ENCODE measurements at places on chromosomes 2 and 18. TPM values are rescaled to one million over a fixed set of nuclear protein-coding genes. Genes with fewer than 3 reads are reported as not detected.

DNA sequence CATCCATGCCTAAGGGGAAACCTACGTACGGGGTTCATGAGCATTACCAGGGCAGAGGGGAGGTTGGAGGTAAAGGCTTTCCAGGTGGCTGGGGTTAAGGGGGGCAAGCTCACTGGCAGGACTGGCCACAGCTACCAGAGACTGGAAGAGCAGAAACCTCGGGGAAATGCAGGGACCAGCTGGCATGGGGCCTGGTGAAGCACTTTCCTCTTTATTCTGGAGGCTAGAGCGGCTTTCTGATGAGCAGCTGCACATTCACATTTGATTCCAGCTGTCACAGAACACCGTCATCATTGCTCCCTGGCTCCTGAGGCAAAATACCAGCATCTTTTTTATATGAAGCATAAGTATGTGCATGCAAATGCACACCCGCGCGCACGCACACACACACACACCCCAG, 28.7 kb upstream of the LRRC30 start:
- H3K4me3 ChIP-seq: no peak overlapping the region
- H3K27me3 ChIP-seq: no peaks in the 10 kb centered on the region
- H3K4me1 ChIP-seq: no peaks in the 10 kb centered on the region
- no peak overlapping the region for H3K27ac ChIP-seq

ORC4 gene
- 29.5 TPM for total RNA-seq

DNA sequence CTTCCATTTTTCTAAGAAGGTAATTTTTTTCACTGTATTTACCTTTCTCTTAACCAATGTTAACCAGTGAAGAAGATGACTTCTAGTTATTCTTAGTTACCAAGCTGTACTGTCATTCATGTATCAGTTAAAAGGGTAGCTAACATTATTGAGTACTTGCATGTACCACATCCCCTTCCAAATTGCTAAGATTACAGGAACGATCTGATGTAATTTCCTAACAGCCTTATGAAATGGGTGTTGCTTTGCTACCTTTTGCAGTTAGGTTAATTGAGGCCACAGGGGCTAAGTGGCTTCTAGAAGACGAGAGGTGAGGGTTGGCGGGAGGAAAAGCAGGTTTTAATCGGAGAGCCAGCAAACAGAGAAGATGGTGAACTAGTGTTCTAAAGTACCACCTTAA, 1.8 kb upstream of the SULT6B1 start:
- H3K27ac ChIP-seq: no peak overlapping the region
- no peak for DNase-seq
- peaks cover 19% of the 10 kb centered on the region for H3K27me3 ChIP-seq
- H3K36me3 ChIP-seq: peaks cover 2% of the 10 kb centered on the region
- no peak overlapping the region for H3K4me3 ChIP-seq

DSEL gene
- 1.1 TPM for total RNA-seq

GRCh38 chr2:204145791-204146190, 209.2 kb downstream of the ICOS start:
- no peak for DNase-seq
- peaks cover 60% of the 10 kb centered on the region for H3K27me3 ChIP-seq
- peak overlapping the region; percentile 60 for H3K27ac ChIP-seq
- H3K4me3 ChIP-seq: peak overlapping the region; percentile 83
- no peaks in the 10 kb centered on the region for H3K36me3 ChIP-seq

GNAL gene
- total RNA-seq: 0.10 TPM

REG3A gene
- not detected for total RNA-seq

DNA sequence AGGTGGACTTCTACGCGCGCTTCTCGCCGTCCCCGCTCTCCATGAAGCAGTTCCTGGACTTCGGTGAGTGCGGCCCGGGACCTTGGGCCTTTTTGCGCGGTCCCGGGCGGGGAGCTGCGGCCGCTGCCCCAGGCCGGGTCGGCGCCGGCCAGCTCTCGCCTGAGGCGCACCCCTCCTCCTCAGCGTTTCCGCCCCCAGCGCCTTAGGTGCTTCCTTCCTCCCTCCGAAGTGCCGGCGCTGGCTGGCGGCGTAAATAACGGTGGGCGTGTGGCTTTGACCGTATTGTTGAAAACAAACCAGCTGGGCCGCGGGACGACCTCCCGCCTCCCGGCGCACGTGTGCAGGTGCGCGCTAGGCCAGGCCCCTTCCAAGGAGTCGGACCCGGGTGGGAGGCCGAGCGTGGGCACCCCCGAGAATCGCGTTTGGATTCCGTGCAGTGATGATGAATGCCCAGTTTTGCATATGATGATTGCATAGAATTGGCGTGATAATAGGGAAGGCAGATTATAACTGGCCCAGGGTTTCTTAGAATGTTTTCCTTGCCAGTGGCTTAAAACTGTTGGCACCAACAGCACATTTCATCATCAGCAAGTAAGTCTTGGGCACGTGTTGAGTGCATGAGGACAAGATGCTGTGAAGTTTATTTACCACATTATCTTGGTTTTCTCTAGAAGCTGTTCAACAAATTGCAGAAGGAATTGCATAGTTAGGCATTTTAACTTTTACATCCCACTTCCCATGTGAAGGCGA, 569 bp downstream of the PDK1 start:
- H3K4me1 ChIP-seq: peaks cover 22% of the 10 kb centered on the region
- no peaks in the 10 kb centered on the region for H3K27me3 ChIP-seq
- H3K4me3 ChIP-seq: peak overlapping the region; percentile 93

FAM237A gene
- total RNA-seq: not detected

DNA sequence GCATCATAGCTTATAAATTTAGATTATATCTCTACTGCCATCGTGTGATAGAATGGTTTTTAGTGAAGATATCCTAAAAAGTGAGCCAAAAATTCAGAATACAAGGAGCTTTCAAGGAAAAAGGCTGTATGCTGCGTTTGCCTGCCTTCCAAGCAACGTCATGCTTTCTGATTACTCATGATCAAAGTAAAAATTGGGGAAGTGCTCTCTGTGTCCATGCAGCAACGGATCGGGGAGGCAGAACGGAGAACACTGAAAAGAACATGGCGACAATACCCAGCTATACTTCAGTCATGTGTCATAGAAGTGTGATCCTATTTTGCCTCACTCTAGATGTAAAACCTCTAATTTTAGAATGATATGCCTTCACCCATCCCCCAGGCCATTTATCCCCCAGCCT, 185.7 kb downstream of the SUCLG1 start:
- H3K4me1 ChIP-seq: peaks cover 20% of the 10 kb centered on the region
- peaks cover 33% of the 10 kb centered on the region for H3K27me3 ChIP-seq
- H3K36me3 ChIP-seq: no peaks in the 10 kb centered on the region
- no peak overlapping the region for H3K4me3 ChIP-seq
- H3K27ac ChIP-seq: no peak overlapping the region
- DNase-seq: no peak

CIB4 gene
- total RNA-seq: not detected

DNA sequence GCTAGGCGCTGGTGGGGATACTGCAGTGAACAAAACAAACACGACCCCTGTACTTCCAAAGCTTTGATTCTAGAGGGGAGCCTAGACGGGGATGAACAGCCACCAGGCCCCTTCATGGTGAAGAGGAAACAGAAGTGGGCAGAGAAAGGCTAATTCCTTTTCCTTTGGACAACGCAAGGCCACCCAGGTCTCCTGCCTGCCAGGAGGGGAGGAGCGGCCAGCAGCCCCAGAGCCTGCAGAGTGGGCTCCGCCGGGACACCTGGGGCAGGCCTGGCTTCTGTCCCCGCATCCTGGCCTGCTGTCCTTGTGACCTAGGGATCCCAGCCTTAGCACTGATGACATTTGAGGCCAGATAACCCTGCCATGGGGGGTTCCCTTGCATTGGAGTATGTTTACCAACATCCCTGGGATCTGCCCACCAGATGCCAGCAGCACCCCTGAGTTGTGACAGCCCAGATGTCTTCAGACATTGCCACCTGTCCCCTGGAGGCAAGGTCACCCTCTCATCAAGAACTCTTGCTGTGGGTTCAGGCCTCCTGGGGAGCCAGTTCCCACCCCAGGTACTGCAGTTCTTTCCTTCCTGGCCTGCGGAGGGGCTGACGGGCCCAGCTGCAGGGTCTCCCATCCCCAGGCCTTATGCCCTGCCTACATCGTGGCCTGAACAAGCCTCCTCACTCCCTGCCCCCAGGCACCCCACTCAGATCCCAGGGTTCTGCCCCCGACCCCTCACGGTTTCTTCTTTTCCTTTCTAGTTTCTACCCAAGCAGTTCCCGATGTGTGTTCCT, 125.7 kb downstream of the SEPTIN10 start:
- no peaks in the 10 kb centered on the region for H3K4me1 ChIP-seq
- H3K27ac ChIP-seq: no peak overlapping the region
- H3K27me3 ChIP-seq: peaks cover 42% of the 10 kb centered on the region
- H3K4me3 ChIP-seq: no peak overlapping the region
- H3K36me3 ChIP-seq: peaks cover 3% of the 10 kb centered on the region
- DNase-seq: no peak

DNA sequence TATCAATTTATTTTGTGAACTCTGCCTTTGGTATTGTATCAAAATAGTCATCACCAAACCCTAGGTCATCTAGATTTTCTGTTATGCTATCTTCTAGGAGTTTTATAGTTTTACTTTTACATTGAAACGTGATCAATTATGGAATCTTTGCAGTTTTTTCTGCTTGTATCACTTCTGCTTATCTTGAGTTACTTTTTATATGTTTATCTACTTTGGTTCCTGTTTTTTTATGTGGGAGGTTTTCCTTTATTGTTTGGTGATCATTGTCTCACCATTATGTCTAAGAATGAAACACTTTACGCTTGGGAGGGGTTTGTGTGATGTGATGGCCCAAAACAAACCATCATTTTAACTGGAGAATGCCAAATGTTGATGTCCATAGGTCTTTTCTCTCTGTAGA, 261.2 kb downstream of the SPAG16 start:
- H3K36me3 ChIP-seq: no peaks in the 10 kb centered on the region
- H3K27me3 ChIP-seq: no peaks in the 10 kb centered on the region
- no peak overlapping the region for H3K27ac ChIP-seq
- H3K4me3 ChIP-seq: no peak overlapping the region
- H3K4me1 ChIP-seq: no peaks in the 10 kb centered on the region

GRCh38 chr2:44104855-44105271, 63.8 kb upstream of the PPM1B start:
- no peak for DNase-seq
- peaks cover 8% of the 10 kb centered on the region for H3K4me1 ChIP-seq
- no peak overlapping the region for H3K4me3 ChIP-seq
- peaks cover 27% of the 10 kb centered on the region for H3K27me3 ChIP-seq
- H3K27ac ChIP-seq: no peak overlapping the region
- peaks cover 5% of the 10 kb centered on the region for H3K36me3 ChIP-seq

All from T-helper 17 cell (primary cell).